Stimulated activated naive CD4-positive, alpha-beta T cell treated with Interleukin-2 at 50 U/mL for 16 hours (primary cell): ENCODE measurements at places on chromosomes 12 and 14.

DNA sequence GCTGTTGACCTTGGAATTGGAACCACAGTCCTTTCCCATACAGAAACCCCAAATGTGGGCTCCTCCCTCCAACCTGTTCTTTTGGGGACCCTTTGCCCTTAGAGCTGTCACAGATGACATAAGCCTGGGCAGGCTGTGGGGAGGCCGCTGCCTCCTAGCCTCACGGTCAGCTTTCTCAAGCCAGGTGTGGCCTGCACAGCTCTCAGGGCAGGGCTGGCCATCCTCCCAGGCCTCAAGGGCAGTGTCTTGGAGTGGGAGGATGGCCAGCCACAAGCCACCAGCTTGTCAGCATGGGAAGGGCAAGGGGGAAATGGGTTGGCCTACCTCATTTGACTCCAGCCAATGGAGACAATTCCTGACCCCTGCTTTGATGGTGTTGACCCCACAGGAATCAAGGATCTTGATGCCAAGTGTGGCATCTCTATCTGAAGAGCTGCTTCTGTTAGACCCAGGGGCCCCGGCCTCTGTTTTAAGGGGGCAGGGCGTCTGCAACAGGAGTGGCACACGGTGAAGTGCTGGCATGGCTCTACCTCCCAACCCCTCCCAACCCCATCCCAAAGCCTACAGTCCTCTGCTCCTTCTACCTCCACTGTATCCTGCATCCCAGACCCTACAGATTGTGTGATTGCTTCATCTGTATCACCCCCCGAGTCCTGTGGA is 11.5 kb downstream of the CBLN3 start:
- no peak for DNase-seq

GRCh38 chr12:82414926-82415325 is 56.6 kb downstream of the METTL25 start:
- DNase-seq = no peak

DNA sequence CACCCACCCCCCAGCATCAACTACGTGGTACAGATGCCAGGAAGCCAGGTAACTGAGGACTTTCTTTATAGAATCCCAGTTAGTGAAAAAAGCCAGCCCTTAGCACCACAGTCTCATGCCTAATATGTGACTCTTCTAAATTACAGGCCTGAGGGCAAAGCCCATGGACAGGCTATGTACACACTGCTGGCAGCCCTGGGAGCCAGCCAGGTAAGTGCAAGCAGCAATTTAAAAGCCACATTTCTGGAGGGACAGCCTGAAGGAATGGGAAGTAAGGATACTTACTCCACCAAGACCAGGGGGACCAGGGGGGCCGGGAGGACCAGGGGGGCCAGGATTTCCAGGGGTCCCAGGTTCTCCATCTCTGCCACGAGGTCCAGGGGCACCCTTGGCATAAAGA is 7.0 kb downstream of the COL2A1 start:
- no peak for DNase-seq

- DNase-seq = no peak
These were observed 95.2 kb upstream of the TBX3 start for GRCh38 chr12:114779186-114779585.

- no peak for DNase-seq
These were observed 229.9 kb downstream of the AKAP6 start for GRCh38 chr14:32559048-32559447.

DNA sequence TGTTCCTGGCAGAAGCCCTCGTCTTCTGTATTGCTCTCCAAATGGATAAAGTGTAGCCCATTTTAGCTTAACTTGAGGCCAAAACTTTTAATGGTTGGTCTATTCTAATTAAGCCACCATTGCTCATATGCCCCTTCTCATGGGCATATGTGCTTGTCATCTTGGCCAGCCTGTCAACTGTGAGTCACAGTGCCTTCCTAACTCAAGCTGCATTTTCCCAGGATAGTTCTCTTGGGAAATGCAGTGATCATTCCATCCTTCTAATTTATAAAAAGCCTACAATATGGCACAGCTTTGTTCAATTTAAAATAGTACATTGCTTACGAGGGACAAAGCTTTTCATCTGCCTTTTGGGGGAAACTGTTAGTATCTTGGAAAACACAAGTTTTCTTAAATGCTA is 6.6 kb downstream of the PTHLH start:
- no peak for DNase-seq

DNA sequence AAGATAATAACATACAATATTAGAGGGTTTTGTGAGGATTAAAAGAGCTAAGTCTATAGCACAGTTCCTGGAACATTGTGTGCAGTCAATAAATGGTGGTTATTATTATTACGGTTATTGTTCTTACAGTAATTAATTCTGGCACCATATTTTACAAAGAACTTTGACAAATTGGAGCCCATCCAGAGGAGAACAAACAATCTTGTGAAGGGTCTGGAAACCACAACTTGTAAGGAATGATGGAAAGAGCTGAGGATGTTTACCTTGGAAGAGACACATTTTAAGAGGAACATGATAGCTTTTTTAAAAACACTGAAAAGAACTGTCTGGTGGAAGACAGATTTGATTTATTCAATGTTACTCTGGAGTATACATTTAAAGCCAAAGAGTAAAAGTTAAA is 150.5 kb upstream of the KRR1 start:
- DNase-seq = no peak

- no peak for DNase-seq
These were observed 409.5 kb downstream of the SLC6A15 start for GRCh38 chr12:84502907-84503787.

DNA sequence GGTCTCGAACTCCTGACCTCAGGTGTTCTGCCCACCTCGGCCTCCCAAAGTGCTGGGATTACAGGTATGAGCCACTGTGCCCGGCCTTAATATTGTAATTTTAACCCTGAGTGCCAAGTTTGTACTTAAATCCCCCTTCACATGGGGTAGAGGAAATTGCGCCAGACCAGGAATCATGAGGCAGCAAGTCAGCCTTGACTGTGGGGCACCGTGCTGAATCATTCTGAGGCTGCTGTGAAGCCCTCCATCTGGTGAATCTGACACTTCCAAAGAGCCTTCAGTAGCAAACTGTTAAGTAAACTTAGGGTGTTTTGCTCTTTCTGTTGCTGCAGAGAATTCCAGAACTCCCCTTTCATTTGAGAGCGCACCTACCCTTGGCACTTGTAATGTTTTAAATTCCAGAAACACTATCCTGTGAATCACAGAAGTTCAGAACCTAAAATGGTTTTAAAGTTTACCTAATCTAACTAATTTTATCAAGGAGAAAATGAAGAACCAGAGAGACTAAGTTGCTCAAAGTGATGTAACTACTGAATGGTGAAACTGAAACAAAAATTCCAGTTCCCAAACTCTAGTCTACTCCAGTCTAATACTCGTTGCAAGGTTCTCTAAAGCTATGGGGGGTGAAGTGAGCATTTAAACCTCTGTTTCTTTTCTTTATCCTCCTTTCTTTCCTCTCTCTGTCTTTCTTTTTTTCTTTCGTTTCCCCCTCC is 7.5 kb downstream of the HEBP1 start:
- no peak for DNase-seq

- no peak for DNase-seq
These were observed 58.1 kb downstream of the FGD4 start for GRCh38 chr12:32457251-32458025.

DNA sequence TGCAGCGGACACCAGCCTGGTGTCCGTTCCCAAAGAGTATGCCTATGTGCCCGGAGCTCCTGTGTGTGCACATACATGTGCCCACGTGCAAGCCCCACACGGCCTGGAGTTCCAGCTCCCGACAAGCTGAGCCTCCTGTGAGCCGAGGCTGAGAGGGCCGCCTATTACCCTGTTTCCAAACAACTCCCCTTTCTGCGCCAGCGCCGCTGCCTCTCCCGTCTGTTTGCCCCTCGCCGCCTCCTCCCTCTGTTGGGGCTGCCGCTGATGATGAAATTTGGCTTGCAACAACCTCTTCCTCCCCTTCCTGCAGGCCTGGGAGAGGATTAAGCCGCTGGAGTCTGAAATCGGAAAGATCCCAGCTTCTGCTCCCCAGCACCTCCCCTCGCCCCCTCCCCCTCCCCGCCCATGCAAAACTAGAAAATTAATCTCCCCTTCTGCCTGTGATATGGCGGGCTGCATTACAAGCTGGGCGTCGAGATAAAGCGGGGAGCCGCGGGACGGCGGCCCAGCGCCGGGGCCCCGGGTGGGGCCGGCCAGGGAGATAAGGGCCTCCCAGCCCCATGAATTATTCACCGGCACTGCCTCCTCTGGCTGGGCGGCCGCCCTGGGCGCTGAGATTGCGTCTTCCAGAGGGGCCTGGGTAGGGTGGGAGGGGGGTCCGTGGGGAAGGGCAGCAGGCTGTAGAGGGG is 6.8 kb upstream of the ASIC1 start:
- no peak for DNase-seq

GRCh38 chr14:91728616-91729183 is 3.2 kb downstream of the CATSPERB start:
- no peak for DNase-seq

GRCh38 chr12:30197392-30198057 is 413.8 kb upstream of the TMTC1 start:
- DNase-seq = no peak

DNA sequence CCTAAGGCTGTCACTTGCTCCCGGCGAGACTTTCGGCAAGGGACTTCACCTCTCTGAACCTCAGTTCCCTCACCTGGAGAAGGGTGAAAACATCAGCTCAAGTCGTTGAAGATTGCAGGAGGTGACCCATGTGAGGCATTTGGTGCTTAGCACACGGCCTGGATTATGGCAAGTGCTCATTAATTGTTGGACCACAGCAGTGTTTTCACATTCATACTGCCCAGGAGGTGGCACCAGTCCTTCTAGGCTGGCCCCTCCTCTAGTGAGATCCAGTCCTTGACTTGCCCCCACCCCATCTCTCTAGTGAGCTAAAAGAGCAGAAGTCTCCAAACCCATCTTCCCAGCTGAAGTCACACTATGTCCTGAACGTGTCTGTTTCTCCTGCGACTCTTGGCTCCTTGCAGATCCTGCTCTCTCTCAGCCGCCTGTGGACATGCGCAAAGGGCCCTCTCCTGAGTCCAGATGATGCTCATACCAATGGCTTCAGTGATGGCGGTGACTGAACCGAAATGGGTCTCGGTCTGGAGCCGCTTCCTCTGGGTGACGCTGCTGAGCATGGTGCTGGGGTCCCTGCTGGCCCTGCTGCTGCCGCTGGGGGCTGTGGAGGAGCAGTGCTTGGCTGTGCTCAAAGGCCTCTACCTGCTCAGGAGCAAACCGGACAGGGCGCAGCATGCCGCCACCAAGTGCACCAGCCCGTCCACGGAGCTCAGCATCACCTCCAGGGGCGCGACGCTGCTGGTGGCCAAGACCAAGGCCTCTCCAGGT is 1.6 kb downstream of the FICD start:
- no peak for DNase-seq

GRCh38 chr14:89249065-89249695 is 167.9 kb downstream of the FOXN3 start:
- DNase-seq = no peak

DNA sequence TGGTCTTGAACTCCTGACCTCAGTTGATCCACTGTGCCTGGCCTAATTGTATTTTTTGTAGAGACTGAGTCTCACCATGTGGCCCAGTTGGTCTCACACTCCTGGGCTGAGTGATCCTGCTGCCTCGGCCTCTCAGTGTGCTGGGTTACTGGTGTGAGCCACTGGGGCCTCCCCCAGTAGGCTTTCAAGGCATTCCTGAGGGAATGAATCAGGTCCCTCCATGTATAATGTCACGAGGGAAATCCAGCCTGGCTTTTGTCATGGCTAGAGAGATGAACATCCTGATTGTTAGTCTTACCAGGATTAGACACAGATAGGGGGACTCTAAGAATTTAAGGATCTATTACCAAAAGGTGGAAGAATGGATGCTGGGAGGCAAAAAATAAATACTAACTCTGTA is 51.9 kb downstream of the CPSF2 start:
- no peak for DNase-seq

DNA sequence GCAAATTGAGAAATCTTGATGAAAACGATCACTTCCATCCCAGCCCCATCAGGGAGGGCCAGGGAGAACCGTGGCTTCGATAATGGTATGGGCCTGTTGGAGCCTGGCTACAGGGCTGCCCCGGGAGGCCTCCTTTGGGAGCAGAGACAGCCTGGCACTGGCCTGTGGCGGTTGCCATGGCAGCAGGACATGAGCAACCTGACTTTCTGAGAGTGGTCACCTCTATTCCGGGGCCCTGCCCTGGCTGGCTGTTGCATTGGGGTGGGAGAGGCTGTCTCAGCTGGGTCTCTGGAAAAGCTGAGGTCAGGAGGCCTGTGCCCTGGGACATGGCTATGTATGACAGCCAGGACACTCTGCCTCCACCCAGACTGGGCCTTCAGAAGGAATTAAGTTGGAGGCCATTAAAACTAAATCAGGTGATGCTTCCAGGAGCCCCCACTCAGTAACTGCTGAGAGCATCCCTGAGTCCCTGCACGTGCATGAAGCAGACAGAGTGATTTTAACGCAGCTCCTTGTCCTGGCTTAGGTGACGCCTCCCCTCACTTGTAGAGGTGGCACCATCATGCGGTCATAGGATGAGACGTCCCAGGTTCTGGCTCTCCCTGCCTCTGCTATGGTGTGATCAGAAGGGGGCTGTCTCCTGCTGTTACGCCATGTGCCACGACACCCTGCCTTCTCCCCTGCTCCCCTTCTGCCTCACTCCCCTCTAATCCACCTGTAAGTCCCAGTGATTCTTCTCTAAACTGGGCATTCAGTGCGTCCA is 126.3 kb downstream of the SLC25A47 start:
- no peak for DNase-seq

DNA sequence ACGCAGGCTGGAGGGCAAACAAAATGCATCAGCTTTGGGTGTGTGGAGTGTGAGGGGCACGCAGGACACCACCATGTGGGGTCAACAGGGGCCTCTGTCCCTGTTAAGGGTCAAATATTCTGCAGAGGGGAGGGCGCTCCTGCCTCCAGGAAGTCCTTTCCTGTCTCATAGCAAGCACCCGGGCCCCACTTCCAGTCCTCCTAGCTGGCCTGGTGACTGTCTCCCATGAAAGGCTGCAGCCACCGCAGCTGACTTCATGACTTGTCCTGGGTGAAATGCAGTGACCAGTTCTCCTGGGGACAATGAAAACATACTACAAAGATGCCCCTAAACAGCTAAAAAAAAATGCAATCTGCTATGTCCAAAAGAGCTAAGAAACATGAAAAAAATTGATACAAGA is 53.6 kb downstream of the LGMN start:
- DNase-seq = no peak

GRCh38 chr14:73234029-73234428 is 3.3 kb upstream of the PAPLN start:
- no peak for DNase-seq

DNA sequence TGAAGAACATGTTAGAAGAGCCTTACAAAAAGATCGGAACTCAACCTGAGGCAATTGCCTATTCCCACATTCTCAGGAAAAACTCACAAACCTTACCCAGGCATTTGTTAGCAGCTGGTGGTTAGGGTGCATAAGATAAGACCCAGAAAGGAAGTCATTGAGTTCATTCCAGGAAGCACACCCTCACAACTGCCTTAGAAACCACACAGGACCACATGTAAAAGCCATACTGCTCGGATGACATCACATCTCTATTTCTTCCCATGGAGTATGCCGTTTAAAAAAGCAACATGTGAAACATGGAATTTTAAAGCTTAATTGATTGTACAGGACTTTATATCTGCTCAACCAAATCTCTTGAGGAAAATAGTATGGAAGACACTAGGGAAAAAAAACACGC is 411.2 kb downstream of the DAD1 start:
- DNase-seq = no peak
